Heart right ventricle (tissue), 16 donors: ENCODE measurements at places on chromosomes 2 and 18. TPM values are rescaled to one million over a fixed set of nuclear protein-coding genes. Genes with fewer than 3 reads are reported as not detected.
A peak's percentile ranks its signal among the peaks of the same experiment; 100 is the strongest.

GRCh38 chr2:178579006-178579405 is 98.7 kb downstream of the PLEKHA3 start:
- no peak for DNase-seq

GRCh38 chr2:109582928-109583895 is 30.6 kb downstream of the SEPTIN10 start:
- DNase-seq = no peak

Gene ADAM23
- total RNA-seq = 78.3 TPM

GRCh38 chr2:194999771-195000170 is 657.3 kb upstream of the SLC39A10 start:
- DNase-seq = no peak

GRCh38 chr2:172513524-172513900 is 42.4 kb upstream of the PDK1 start:
- DNase-seq = no peak

GRCh38 chr2:197869041-197869440 is 64.6 kb downstream of the PLCL1 start:
- no peak for DNase-seq

Gene PPIL3
- total RNA-seq = 26.9 TPM

Gene PID1
- 8.0 TPM for total RNA-seq

DNA sequence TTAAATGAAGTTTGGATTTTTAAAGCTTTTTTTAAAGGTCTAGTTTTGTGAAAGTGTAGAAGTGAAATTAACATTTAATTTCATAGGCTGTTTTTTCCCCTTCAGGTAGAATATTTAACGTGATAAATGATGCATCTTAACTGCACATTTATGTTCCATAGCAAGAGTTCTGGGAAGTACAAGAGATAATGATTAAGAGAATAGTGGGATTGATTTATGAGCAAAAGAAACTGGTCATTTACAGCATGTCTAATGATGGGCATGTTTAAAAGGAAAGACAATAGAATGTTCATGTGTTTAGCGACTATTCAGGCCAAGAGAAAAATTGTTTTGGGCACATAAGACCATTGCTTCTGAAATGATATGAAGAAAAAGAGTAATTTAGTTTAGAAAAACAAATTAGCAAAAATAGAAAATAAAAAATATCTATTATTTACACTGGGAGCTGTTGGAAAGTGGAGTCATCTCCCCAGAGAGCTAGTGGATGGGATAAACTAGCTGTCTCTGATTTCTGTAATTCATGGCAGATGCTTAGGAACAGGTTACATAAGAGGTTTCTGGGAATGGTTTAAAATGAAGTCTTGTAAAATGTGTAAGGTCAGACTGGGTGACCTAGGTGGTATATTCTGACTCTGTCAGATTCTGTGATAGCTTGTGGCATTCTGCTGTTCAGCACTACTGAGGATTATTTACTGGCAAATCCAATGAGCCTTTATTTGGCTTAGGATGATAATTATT is 60.7 kb downstream of the WDR7 start:
- DNase-seq = no peak

DNA sequence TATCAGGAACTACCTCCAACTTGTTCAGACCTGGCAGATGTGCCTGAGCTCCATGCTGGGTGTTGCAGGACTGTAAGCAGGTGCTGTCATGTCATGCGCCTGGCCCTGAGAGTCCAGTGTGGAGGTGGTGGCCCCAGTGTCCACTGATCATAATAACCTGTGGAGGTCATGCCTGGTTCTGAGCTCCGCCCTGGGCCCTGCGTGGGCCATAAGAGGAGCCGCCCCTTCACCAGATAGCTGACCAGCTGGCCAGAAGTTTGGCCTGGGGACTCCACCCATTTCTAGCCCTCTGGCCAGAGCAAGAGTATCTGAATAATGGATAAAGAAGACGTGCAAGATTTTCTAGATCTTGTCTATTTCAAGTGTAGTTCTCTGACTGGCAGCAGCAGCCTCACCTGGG is 72.4 kb downstream of the CTIF start:
- DNase-seq = no peak

GRCh38 chr2:28101123-28101522 is 210.6 kb downstream of the BABAM2 start:
- DNase-seq = no peak

DNA sequence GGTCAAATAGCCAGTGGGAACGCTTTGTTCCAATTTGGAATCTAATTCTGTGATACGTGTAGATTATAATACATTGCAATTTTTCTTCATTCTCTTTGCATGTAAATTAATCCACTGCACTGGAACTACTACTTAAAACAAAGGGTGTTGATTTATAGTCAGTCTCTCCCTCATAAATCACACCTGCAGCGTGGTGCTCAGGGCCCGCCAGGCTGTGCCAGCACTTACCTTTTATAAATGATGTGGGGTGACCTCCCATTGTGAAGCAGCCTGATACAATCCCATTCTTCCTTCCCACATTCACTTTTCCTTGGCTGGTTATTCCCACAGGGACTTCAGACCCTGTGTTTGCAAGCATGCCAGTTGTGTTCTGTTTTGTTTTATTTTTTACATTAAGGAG is 302.3 kb upstream of the ID2 start:
- no peak for DNase-seq

GRCh38 chr18:78790960-78791359 is 188.7 kb upstream of the SALL3 start:
- DNase-seq = no peak

- DNase-seq = no peak
Measured at GRCh38 chr2:108354136-108354535, 23.6 kb upstream of the SULT1C4 start.

GRCh38 chr18:48851599-48851960 is 99.2 kb downstream of the SMAD7 start:
- DNase-seq = peak; percentile 73

Gene CSRNP3
- total RNA-seq = 9.4 TPM

GRCh38 chr2:10393640-10393982 is 54.5 kb downstream of the ODC1 start:
- no peak for DNase-seq

Gene MARCHF4
- not detected for total RNA-seq

GRCh38 chr2:177708660-177709444 is 316.3 kb downstream of the AGPS start:
- DNase-seq = peak; percentile 12

DNA sequence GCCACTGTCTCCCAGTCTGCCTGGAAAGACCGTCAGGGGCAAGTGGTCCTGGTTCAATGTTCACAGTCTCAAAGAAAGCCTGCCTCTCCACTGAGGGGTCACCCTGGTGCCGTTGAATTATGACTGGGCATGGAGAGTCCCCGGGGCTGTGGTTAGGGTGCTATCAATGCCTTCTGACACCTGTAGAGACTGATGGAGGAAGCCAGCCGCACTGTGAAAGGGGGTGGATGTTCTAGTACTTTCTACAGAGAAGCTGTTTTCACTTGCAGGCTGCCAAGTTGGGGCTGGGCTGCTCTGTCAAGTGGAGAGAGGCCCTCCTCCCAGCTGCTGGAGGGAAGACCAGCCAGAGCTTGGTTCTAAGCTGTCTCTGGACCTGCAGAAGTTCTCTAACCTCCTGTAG is 80.5 kb downstream of the BCL2L11 start:
- no peak for DNase-seq

- DNase-seq = no peak
Measured at GRCh38 chr2:179449010-179449409, 184.4 kb upstream of the SESTD1 start.

- DNase-seq = no peak
Measured at GRCh38 chr2:68744366-68744912, 9.8 kb downstream of the ARHGAP25 start.

Gene CCDC142
- total RNA-seq = 6.3 TPM

GRCh38 chr2:79876430-79876829 is 363.6 kb downstream of the CTNNA2 start:
- DNase-seq = no peak

DNA sequence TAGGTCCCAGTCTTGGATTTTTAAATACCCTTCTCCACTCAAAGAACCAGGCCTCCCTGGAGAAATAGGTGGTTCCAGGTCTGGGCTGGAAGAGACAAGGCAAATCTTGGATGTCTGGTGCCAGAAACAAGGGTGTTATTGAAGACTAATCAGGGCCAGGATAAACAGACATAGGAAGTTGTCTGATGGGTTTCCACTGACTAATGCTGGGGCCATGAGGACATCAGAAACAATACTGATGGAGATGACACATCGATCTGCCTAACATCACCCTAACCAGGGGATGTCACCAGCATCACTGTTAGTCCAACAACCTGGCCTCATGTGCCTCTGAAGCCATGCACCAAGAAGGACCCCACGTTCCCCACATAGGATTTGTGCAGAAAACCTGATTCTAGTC is 42.5 kb upstream of the GLI2 start:
- DNase-seq = no peak

Gene RNF144A
- 15.6 TPM for total RNA-seq

DNA sequence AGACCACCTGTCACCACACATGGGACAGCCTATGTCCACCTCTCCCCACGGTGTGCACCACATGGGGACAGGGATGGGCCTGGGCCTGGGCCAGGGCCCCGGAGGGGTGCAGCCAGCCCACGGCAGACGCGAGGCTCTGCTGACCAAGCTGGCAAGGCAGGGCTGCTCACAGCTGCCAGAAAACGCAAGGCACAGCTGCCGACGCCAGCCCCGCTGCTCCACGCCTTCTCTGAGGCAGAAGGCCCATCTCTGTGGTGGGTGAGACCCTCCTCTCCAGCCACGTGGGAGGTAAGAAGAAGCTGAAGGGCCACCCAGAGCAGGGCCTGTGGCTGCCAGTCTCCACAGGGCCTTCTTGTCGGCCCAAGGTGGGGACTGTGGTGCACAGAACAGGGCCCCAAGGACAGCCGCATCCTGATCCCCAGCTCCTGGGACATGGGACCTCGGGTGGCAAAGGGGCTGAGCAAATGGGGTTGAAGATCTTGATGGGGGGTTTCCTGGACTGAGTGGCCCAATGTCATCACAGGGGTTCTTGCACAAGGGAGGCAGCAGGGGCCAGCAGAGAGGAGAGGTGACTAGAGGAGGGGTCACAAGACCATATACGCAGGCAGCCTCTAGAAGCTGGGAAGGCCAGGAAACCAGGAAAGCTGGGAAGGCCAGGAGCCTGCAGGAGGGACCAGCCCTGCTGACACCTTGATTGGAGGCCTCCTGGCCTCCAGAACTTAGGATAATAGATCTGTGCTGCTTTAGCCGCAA is 72.3 kb downstream of the NDUFA10 start:
- no peak for DNase-seq

GRCh38 chr18:7488571-7488970 is 78.5 kb upstream of the PTPRM start:
- DNase-seq = no peak
